ENCODE measurements at places on chromosomes 11 and 22.
A peak's percentile ranks its signal among the peaks of the same experiment; 100 is the strongest.

DNA sequence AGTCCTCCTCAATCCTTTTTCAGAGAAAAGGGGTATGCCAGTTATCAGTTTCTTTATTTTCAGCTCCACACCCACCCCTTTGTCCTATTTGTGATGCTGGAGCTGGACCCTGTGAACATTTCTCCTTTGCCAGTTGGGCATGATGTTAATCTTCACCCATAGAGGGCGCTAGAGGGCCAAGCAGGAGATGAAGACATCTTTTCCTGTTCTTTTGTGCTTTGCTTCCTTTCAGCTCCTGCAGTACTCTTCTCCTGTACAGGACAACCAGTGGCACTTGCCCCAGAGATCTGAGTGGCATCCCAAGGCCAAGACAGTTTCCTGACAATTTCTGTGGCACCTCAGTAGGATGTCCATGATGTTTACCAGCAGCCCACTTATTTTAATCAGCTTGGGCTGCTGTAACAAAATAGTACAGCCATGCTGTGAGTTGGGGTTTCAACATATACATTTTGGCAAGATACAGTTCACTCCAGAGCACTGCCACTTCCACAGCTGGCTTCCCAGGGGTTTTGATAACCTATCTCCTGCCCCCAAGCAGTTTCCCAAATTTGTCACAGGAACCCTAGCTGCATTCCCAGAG, 4.6 kb downstream of the SAA2 start:
- no peak overlapping the region for H3K4me3 ChIP-seq
- H3K27ac ChIP-seq, result no peak overlapping the region
- peaks cover 18% of the 10 kb centered on the region for H3K27me3 ChIP-seq

GRCh38 chr22:32522237-32522636, 47.6 kb downstream of the FBXO7 start:
- no peaks in the 10 kb centered on the region for H3K4me1 ChIP-seq
- no peak for DNase-seq
- no peak overlapping the region for H3K4me3 ChIP-seq
- H3K36me3 ChIP-seq, result no peaks in the 10 kb centered on the region

GRCh38 chr11:771617-772204, 5.6 kb downstream of the GATD1 start:
- no peaks in the 10 kb centered on the region for H3K27me3 ChIP-seq
- no peak overlapping the region for H3K4me3 ChIP-seq
- H3K27ac ChIP-seq, result no peak overlapping the region
- peaks cover 17% of the 10 kb centered on the region for H3K4me1 ChIP-seq
- no peak for DNase-seq

GRCh38 chr11:28259177-28259843, 151.1 kb downstream of the METTL15 start:
- H3K4me1 ChIP-seq, result no peaks in the 10 kb centered on the region
- no peak overlapping the region for H3K4me3 ChIP-seq
- no peak overlapping the region for H3K27ac ChIP-seq
- no peak for DNase-seq
- no peaks in the 10 kb centered on the region for H3K36me3 ChIP-seq

- H3K27me3 ChIP-seq, result no peaks in the 10 kb centered on the region
- H3K36me3 ChIP-seq, result peaks cover 79% of the 10 kb centered on the region
- peaks cover 91% of the 10 kb centered on the region for H3K4me1 ChIP-seq
Measured at GRCh38 chr11:122100756-122101080, 15.3 kb downstream of the BLID start.

GRCh38 chr11:73716153-73717056, 44.5 kb downstream of the RAB6A start:
- H3K4me3 ChIP-seq, result no peak overlapping the region
- no peak overlapping the region for H3K27ac ChIP-seq
- no peak for DNase-seq
- peaks cover 18% of the 10 kb centered on the region for H3K36me3 ChIP-seq

DNA sequence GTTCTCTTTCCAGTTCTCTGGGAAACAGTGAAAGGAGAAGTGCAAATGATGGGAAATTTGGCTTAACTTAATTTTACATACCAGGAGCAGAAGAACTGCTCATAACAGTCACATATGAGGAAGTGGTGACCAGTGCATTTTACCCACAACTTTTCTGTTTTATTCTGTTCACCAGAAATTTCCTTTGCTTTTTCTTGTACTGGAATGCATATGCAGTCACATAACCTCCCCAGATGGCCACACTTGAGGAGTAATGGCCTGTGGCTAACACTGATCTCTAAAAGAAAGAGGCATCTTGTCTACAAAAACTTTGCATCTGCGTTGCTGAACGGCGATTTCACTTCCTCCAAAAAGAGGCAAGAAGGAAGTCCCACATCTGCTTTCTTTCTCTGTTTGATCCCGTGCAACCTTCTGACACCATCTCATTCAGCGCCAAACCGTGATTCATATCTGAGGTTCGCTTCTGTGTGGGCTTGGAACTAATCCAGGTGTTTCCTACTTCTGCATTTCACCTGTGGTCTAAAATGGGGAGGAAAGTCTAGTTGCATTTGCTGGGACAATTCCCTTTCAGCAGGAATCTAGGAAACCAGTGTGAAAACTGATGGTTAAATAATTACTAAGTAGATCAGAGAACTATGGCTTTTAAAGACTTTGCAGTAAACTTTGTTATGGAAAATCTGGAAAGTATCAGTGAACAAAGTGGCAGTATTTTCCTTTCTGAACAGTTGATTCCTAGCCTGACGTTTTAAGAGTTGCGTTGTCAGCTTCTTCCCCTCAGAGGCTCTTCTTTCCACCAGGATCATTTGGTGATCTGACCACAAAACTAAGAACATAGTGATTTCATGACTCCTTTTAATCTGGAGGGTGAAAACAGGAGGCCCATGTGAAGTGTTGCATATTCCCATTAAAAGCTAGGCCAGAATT, 4.2 kb upstream of the MPEG1 start:
- no peaks in the 10 kb centered on the region for H3K36me3 ChIP-seq
- H3K4me3 ChIP-seq, result peak overlapping the region; percentile 14
- H3K27me3 ChIP-seq, result peaks cover 13% of the 10 kb centered on the region
- no peak overlapping the region for H3K27ac ChIP-seq

- H3K4me3 ChIP-seq, result no peak overlapping the region
- H3K36me3 ChIP-seq, result no peaks in the 10 kb centered on the region
- no peaks in the 10 kb centered on the region for H3K27me3 ChIP-seq
- no peaks in the 10 kb centered on the region for H3K4me1 ChIP-seq
Measured at GRCh38 chr11:123391646-123392348, 38.3 kb upstream of the GRAMD1B start.

- no peaks in the 10 kb centered on the region for H3K27me3 ChIP-seq
- DNase-seq, result no peak
- no peaks in the 10 kb centered on the region for H3K36me3 ChIP-seq
Measured at GRCh38 chr11:36264011-36264972, 24.9 kb downstream of the COMMD9 start.

DNA sequence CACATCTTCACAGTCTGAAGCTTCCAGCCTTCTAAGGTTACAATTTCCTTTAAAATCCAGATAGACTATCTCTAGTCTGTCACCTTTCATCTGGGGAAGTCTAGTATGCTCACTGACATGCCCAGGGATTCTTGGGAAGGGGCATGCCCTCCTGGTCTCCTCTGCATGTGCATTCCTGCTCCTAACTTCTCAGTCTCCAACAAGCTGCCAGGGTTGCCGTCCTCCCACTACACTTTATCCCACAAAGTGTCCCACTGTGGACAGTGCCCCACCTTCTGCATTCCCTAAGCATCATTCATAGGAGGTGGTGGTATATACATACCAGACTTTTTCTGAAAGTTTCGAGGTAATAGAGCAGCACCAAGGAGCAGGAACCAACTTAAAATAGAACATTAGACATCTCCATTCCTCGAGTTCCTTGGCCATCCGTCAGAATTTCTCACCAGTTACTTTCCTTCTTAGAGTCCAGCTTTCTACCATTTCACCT, 28.7 kb downstream of the EIF3F start:
- no peaks in the 10 kb centered on the region for H3K36me3 ChIP-seq
- peaks cover 44% of the 10 kb centered on the region for H3K27me3 ChIP-seq
- H3K4me3 ChIP-seq, result no peak overlapping the region
- H3K27ac ChIP-seq, result no peak overlapping the region
- DNase-seq, result no peak

DNA sequence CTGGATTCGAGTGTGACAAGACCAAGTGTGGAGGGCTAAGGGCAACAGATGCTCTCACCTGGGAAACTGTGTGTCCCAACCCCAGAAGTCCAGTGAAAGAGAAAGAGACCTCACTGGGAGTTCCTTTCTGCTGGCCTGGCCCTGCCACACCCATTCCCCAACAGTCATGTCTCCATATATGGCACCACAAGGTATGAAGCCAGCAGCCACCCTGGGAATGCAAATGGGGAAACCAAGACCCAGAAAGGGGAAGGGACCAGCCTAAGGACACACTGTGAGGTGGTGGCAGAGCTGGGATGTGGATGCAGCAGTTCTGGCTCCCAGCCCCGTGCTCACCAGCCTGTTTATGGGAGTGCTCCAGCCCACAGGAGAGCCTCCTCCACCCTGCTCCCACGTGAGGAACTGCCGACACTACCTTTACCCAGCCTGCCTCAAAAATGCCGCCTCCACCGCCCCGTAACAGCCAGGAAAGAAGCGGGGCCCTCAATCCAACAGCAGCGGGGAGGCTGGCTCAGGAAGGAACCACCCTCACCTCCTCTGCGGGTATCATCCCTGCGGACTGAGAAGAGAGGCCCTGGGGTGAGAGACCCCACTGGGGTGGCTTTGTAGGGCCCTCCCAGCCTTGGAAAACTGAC, 12.6 kb downstream of the LMO1 start:
- peaks cover 16% of the 10 kb centered on the region for H3K27me3 ChIP-seq
- no peaks in the 10 kb centered on the region for H3K4me1 ChIP-seq
- no peak overlapping the region for H3K27ac ChIP-seq
- DNase-seq, result no peak
- no peak overlapping the region for H3K4me3 ChIP-seq

- peak; percentile 45 for DNase-seq
- peak overlapping the region; percentile 78 for H3K27ac ChIP-seq
- peaks cover 98% of the 10 kb centered on the region for H3K4me1 ChIP-seq
- no peak overlapping the region for H3K4me3 ChIP-seq
- peaks cover 43% of the 10 kb centered on the region for H3K36me3 ChIP-seq
Measured at GRCh38 chr11:122141725-122142124, 25.7 kb upstream of the BLID start.

All from PC-3 (cell line).